ENCODE measurements at places on chromosomes 12 and 14. TPM values are rescaled to one million over a fixed set of nuclear protein-coding genes. Genes with fewer than 3 reads are reported as not detected.

GRCh38 chr12:57341275-57341990 lies 89.4 kb downstream of the R3HDM2 start:
- no peak for DNase-seq

The ENDOU gene
- 0.41 TPM for polyA plus RNA-seq

The RAB3IP gene
- polyA plus RNA-seq: 66.5 TPM

The SELPLG gene
- 2.2 TPM for polyA plus RNA-seq

GRCh38 chr14:76375484-76375883 lies 453 bp upstream of the ESRRB start:
- no peak for DNase-seq

- no peak for DNase-seq
These were observed 150.9 kb downstream of the TTLL5 start for GRCh38 chr14:75811872-75812499.

The DTD2 gene
- 20.6 TPM for polyA plus RNA-seq

DNA sequence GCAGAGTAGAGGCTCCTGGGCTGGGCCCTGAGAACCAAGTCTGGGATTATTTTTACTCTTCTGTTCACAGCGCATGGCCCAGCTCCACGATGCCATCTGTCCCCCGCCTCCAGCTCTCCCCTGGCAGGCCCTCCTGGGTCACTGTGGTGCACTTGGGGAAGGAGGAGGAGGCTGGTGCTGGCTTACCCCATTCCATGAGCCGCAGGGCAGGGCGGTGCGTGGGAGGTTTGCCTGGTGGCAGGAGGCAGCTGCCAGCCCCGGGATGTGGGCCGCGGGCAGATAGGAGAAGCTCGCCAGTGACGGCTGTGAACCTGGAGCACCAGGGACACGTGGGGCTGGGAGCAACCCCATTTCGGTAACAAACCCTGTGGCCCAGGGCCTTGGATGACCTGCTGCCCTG lies 23.2 kb downstream of the TEAD4 start:
- no peak for DNase-seq

GRCh38 chr12:121170611-121171260 lies 38.1 kb downstream of the P2RX7 start:
- no peak for DNase-seq

The TAS2R13 gene
- 0.09 TPM for polyA plus RNA-seq

DNA sequence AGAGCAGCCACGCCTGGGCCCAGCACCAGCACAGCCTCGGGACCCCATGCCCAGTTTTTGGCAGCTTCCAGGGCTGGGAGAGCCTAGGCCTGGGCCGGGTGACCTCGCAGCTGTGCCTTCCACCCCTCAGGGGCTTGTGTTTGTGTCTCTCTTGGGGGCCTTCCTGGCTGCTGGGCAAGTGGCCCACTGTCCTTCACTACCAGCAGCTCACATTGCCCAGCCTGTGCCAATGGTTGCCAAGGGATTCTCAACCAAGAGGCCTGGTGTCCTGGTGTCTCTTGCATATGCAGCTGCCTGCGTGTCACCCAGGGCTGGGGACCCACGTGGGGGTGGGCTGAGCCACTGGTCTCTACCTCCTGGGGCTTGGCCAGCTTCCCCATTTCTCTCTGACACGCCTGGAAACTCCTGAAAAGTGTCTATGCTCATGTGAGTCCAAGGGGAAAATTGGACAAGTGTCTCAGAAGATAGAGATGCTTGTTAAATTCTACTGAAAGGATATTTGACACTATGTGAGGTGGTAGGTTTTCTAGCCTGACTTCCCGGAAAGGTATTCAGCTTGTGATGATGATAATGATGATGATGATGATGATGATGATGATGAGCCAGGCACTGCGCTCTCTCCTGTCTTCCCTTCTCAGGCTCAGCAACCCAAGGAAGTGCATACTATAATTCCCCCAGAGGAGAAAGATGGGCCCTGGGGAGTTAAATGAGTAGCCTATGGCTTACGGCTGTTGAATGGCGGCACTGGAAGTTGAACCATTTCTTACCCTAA lies 48.8 kb upstream of the ESRRB start:
- DNase-seq: no peak

DNA sequence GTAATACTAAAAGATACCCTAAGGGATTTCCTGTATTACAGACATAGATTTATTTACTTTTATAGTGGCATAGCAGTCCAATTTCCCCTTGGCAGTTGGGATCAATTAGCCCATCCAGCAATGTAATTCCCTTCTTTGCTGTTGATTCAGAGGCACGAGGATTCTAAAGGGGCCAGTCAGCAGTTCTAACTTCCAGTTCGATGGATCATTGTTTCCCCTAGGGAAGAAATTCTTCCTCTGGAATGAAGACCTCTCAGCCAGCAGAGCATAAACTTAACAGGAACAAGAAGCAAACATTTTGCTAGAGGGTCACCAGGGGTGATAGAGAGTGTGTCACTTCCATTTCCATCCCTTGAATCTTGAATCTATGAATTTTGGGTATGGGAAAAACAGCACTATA lies 395.7 kb upstream of the NOVA1 start:
- no peak for DNase-seq

GRCh38 chr14:95290871-95291431 lies 28.8 kb downstream of the CLMN start:
- no peak for DNase-seq

The OTX2 gene
- not detected for polyA plus RNA-seq

GRCh38 chr14:52350445-52350844 lies 36.3 kb downstream of the PTGER2 start:
- DNase-seq: no peak

DNA sequence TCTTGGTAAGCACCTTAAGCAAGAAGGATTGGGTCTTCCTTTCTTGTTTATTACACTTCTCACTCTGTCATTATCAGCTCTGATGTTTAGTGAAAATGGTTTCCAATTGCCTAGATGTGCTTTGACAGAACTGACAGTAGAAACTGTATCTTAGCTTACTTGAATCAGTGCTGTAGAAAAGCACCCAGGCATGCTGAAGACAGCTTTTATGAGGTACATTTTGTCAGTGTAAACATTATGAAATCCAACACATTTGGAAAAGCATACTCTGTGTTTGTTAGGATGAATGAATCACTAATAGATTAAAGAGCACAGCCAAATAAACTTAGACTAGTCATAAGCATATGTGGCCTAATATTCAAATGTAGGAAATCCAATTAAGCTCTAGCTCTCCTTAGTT lies 290.2 kb upstream of the NPAS3 start:
- DNase-seq: no peak

DNA sequence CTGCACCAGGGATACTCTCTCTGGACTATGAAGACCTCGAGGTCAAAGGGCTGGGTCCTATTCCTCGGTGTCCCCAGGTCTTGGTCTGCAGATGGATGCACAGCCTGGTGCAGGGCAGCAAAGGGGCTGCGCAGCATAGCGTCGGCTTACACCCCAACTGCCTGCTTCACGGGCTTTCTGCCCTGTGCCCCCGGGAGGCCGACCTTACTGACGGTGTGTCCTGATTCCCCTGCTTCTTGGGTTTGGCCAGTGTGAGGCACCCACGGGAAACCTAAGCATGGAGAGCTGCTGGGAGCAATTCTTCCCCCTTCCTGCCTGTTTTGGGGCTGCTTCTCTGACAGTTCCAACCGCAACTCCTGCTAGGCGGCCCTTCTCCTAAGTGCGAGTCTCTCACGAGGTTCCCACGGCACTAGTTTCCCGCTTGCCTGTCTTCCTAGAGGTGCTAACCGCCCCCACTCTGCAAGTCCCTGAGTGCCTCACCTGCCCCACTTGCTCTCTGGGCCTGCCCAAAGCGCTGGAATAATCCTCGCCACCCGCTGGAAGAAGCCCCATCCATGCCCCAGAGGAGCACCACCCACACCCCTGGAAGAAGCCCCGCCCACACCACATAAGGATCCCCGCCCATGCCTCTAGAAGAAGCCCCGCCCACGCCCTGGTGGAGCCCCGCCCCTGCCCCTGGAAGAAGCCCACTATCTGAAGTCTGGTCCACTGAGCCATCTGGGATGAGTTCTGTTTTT lies 54.0 kb downstream of the PRIMA1 start:
- DNase-seq: no peak

DNA sequence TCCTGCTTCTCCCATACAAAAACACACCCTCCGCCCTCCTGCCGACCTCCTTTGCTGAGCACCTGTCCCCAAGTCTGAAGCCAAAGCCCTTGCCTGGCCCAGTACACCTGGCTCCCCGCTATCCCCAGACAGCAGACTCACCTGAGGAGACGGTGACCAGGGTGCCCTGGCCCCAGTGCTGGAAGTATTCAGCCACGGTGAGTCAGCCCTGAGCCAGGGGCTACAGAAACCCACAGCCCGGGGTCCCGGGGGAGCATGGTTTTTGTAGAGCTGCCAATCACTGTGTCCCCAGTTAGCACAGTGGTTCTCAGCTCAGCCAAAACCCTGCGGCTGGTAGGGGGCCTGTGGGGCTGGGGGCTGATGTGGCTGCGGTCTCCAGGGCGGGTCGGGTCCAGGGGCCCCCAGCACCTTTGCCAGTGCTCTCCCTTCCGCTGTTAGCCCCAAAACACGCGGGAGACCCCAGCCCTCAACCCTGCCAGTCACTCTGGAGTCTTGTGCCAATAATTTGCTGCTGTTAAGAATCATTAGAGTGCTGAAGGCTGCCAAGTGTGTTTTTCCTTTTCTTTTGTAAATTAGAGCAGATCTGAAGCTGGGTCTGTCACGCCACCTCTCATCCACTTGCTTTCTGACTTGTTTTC lies 339.0 kb downstream of the TMEM121 start:
- DNase-seq: no peak

- DNase-seq: no peak
These were observed 1.2 kb upstream of the GOLGA5 start for GRCh38 chr14:92792885-92793284.

- DNase-seq: peak; percentile 57
These were observed at the start of gene ACSS3 for GRCh38 chr12:81077686-81078441. ACSS3 (plus strand) TSS chr12:81078079; CDS start chr12:81078121, 42 bp downstream.

GRCh38 chr12:49794811-49795653 lies 33.2 kb downstream of the NCKAP5L start:
- no peak for DNase-seq

- DNase-seq: no peak
These were observed 143.9 kb upstream of the NAV3 start for GRCh38 chr12:77686760-77687159.

DNA sequence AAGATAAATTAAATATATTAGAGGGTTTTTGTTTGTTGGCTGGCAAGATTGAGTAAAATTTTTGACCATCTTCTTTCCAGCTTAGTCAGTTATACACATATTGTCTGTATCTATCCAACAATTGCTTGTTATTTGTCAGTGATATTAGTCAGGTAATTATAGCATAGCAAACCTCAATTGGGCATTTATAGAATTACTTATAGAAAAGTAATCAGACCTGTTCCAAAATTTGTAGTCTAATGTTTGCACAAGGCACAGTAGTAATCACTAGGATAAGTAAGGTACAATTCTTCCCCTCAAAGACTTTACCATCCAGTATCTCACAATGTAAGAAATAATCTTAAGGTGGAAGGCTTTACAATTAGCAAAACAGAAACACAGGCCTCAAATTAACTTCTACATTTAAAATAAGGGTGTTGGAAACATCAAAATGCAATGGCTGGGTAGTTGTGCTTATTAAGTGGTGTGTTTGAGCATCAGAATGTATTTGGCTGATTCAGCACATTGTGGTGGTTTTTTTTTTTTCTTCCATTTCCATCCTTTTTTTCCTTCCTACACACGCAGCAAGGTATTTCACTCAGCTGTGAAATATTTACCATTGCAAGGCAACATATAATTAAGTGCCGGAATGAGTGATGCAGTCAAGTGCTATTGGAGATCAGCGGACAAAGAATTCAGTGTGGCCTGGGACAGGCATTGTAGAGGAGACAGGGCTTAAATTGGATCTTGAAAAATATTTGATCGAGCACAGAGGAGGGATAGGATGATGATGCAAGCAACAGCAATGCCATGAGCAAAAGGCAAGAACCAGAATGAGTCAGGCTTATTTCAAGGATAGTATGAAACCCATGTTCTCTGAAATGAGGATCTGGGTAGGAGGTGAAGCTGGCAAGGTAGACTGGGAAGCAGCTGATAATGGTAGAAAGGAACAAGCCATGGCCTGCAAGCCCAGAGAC lies 178.2 kb downstream of the AKAP6 start:
- no peak for DNase-seq

GRCh38 chr12:4562034-4562657 lies at the start of gene DYRK4:
DYRK4 (plus strand) TSS chr12:4562208; CDS start chr12:4562246, 38 bp downstream.
- DNase-seq: peak; percentile 73

DNA sequence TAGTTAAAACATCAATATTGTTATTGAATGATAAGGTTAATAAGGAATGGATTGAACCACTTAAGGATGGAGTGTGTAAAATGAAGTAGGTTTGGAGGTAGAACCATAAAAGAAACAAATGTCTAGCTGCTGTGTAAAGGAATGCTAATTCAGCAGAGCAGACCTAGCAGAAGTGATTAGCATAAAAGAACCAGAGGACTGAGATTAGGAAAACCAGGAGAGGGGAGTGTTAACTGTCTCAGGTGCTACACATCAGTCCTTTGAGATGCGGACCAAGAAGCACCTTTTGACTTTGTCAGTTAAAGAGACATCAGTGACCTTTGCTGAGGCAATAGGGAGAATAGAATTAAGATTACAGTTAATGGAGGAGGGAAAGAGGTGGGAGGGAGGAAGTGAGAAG lies 84.5 kb downstream of the PLEKHA5 start:
- no peak for DNase-seq

GRCh38 chr12:64720884-64721283 lies 38.3 kb downstream of the GNS start:
- DNase-seq: no peak

DNA sequence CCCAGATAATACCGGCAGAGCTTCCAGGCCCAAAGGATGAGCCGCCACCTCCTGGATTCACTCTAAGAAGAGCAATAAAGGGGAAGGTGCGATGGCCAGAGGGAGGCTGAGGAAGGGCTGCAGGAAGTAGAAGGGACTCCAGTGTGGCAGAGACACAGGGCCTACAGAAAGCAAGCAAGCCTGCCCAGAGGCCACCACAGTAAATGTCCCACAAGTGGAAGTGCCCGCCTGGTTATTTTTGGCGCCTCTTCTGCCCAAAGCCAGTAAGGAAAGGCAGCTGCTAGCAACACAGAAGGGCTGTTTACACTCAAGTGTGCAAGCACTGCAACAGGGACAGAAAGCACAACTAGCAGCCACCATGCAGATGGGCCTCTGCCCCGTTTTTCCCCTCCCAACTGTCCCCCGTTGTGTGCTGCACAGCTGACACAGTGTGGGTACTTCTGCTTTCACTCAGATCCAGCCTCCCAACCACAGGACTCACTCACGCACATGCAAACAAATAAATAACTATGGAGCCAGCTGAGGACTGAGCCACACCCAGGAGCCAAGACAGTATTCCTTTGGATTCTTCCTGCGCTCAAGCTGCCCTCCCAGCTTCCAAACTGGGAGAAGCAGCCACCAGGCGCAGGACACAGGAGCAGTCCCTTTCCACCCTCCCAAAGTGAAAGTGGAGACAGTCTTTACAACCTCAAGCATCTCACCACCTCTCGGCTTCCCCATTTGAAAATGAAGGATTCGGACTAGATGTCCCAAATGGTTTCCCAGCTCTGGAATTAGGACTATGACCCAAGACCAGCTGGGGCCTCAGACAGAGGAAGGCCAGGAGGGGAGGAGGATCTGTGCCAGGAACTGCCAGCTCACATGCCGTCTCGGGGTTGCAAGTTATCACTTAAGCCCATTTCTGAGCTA lies 40.0 kb upstream of the PNMA1 start:
- DNase-seq: no peak

The FGF23 gene
- polyA plus RNA-seq: not detected

- no peak for DNase-seq
These were observed 104.0 kb upstream of the PTPRB start for GRCh38 chr12:70741256-70741655.

The CD69 gene
- 8.8 TPM for polyA plus RNA-seq

The IL22 gene
- not detected for polyA plus RNA-seq

GRCh38 chr14:61222388-61222787 lies 58.8 kb downstream of the TMEM30B start:
- DNase-seq: no peak

The RIMBP2 gene
- polyA plus RNA-seq: 6.1 TPM

All from left renal pelvis (tissue), 4 donors.